ENCODE measurements at places on chromosomes 2 and 18.

GRCh38 chr18:55072181-55072580 is 112.9 kb upstream of the CCDC68 start:
- DNase-seq = no peak

DNA sequence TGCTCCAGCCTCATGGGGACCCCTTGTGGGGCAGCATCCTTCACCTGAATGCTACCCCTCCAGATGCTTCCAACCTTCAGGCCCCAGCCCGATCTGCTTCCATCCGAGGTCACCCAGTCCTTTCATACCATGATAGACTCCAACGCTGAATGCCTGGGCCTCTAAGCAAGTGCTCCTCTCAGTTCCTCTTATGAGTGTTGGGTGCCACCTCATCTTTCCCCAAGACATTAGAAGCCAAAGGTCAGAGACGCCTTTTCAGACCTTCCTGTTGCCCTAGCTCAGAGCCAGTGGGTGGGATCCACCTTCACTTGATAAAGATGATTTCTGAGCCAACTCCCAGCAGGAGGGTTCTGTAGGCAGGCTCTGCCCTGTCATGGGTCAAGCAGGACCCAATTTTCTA is 174.5 kb upstream of the MGAT5 start:
- no peak for DNase-seq

GRCh38 chr2:13034861-13035260 is 318.1 kb downstream of the TRIB2 start:
- no peak for DNase-seq

- DNase-seq = no peak
Measured at GRCh38 chr18:6488956-6489355, 74.2 kb upstream of the L3MBTL4 start.

- DNase-seq = no peak
Measured at GRCh38 chr2:11945139-11946126, 199.0 kb downstream of the LPIN1 start.

DNA sequence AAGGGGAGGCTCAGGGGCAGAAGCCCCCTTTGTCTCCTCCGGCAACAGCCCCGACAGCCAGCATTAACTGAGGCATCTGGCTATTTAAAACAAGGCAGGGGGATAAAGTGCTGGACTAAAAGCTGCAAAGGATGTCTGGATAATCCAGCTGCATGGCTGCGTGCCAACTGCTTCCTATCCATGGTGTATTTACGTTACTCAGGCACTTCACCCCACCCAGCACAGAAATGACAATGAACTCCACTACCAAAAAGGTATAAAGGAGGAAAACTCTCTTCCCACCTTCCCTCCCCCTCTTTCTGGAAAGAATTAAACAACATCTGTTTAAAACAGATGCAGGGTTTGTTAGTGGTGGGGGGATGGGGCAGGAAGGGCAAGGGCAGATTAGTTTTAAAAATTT is 82.5 kb downstream of the SPRED2 start:
- DNase-seq = no peak

DNA sequence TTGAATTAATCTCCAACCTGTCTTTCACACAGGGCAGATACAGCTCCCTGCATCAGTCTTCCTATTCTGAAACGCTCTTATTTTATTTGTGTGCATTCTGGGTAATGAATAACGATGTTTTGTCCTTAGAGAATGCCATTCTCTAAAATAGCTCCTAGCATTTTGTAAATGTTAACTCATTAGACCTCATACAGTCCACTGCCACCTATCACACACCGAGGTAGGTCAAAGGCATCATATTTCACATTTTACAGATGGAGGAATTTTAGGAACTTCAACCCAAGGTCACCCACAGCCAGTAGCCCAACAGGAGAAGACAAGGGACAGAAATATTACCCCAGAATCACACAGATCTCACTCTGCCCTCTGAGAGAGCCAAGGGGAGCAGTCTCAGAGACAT is 455.4 kb upstream of the GYPC start:
- no peak for DNase-seq

Data from coronary artery (tissue), 2 donors.